Naive B cell (primary cell): ENCODE measurements at places on chromosomes 6 and 20.

DNA sequence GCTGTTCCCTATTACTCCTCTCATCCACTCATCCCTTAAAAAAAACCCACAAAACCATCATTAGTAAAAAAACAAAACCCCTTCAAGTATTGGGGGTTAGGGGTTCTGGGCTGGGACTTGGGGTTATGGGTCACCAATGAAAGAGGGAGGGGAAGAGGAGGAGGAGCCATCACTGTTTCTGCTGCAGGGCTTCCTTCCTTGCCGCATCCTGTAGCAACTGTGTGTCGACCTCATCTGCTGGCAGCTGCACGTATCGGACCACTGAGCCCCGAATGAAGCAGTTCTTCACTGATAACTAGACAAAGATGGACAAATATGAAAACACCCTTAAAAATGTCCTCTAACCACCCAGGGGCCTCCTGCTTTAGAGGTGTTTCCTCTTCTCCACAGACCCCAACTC, 2.0 kb upstream of the VARS1 start:
- peaks cover 24% of the 10 kb centered on the region for H3K4me1 ChIP-seq
- H3K27me3 ChIP-seq = no peaks in the 10 kb centered on the region
- peak; percentile 50 for DNase-seq
- no peaks in the 10 kb centered on the region for H3K36me3 ChIP-seq

DNA sequence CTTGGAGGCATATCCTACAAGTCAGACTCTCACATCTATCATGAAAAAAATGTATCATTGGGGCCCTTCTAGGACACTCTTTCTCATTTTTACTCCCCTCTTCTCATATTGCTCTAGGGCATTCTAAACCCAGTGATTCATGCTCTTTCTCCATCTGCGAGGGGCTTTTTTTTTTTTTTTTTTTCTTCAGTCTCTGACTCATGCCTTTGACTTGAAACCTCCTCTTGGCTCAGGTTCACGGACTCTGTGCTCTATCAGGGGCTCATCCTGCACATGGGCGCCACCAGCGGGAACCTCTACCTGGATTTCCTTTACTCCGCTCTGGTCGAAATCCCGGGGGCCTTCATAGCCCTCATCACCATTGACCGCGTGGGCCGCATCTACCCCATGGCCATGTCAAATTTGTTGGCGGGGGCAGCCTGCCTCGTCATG, 17.8 kb downstream of the SLC22A1 start:
- H3K4me3 ChIP-seq = no peak overlapping the region
- peaks cover 10% of the 10 kb centered on the region for H3K27me3 ChIP-seq
- no peak for DNase-seq
- peaks cover 4% of the 10 kb centered on the region for H3K4me1 ChIP-seq
- no peak overlapping the region for H3K27ac ChIP-seq
- no peaks in the 10 kb centered on the region for H3K36me3 ChIP-seq

DNA sequence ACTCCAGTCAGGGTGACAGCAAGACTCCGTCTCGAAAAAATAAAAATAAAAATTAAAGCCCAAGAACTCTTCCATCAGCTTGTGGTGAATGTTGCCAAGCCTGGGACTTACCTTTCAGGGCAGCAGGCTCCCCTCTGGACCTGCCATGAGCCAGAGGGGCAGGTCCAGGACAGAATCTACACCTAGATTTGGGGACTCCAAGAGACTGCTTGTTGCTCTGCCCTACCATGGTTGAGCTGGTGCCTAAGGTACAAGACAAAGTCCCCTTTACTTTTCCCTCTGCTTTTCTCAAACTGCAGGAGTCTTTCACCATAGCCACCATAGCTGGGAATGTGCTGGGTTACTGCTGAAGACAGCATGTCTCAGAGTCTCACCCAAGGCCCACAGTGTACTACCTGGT, 9.2 kb downstream of the C6orf15 start:
- no peak overlapping the region for H3K27ac ChIP-seq
- no peak for DNase-seq

DNA sequence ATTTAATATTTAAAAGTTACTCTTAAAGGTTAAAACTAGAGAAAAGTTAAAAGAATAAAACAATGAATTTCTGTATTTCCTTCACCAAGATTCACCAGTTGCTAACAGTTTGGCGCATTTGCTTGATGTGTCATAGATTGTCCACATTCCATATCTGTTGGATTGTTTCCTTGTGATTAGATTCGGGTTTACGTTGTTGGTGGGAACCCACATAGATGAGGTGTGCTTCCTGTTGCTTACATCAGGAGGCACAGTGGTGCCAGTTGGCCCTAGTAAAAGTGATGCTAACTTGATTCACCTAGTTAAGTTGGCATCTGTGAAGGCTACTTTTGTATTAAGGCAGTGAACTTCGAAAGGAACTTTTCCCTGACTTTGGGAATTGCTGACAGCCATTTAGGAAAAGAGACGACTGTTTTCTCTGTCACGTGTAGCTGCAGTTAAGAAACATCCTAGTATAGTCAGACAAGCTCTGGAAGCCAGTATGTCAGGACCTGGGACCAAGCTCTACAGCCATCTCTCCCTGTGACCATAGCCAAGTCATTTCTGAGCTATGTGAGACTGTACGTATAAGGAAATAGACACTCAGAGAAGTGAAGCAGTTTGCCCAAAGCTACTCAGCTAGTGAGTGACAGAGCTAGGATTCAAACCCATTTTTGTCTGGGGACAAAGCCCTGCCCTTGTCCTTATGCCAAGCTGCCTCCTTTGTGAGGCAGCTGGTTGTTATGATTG, 49.0 kb downstream of the PPARD start:
- H3K36me3 ChIP-seq = no peaks in the 10 kb centered on the region
- no peaks in the 10 kb centered on the region for H3K27me3 ChIP-seq
- H3K27ac ChIP-seq = no peak overlapping the region
- no peak for DNase-seq

DNA sequence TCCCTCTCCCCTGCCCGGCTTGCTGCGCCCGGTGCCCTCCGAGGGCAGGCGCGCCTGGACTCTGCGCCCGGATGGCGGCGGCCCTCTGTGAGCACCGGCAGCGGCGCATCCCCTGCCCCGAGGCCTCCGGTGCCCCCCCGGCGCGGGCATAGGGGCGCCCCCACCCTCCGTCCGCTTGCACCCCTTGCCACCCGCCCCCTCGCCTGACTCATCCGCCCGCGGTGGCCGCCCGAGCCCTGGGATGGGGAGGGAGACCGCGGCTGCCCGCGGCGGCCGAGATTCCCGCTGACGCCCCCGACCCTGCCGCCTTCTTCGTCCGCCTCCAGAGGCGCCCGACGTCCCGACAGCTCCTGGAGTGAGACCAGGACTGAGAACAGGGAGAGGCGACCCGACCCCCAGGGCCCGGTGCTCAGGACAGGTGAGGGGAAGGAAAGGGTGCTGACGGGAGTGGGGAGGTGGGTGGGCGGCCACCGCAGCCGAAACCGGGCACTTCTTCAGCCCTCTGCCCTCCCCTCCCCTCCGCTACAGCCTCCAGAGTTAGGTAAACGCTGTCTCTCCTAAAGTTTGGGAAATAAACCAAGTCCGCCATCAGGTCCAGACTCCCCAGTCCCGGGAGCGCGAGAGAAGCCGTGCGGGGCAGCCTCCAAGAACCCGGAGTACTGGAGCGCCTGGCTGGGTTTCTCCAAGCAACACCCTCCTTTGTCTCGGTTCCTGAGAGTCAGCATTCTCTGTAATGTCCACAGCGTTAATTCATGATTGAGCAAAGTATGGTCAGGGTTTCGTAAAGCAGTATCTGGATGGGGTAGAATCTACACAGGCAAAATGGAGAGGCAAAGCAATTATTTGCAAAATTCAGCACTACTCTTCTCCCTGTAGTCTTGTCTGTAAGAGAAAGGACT, 539 bp downstream of the TMEM200A start:
- peaks cover 54% of the 10 kb centered on the region for H3K27me3 ChIP-seq
- peak overlapping the region; percentile 73 for H3K4me3 ChIP-seq
- no peak overlapping the region for H3K27ac ChIP-seq
- H3K4me1 ChIP-seq = peaks cover 14% of the 10 kb centered on the region

DNA sequence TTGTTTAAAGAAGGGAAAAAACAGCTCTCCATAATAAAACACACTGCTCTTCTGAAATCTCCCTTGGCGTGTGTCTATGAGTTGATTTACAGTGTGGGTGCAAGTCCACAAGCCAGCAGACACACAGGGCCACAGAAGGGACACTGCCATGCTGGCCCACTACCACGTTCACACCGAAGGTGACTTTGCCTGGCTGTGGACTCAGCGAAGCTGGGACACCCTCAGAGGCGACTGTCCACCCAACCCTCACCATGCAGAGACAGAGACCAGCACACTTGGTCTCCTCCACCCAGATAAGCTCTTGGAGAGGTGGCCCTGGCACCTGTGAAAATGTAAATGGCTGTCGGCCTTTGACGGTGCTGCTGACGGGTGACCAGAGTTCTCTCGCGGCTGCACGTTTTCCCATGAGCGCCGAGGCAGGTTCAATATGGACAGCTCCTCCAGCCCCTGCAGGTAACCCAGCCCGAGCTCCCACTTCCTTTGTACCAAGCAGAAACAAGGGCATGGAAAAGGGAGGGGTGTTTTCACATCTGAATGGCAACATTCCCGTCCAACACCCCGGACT, 78.0 kb downstream of the YTHDF1 start:
- peaks cover 8% of the 10 kb centered on the region for H3K27me3 ChIP-seq
- no peak for DNase-seq
- H3K27ac ChIP-seq = no peak overlapping the region
- no peaks in the 10 kb centered on the region for H3K36me3 ChIP-seq
- H3K4me3 ChIP-seq = no peak overlapping the region
- H3K4me1 ChIP-seq = no peaks in the 10 kb centered on the region

DNA sequence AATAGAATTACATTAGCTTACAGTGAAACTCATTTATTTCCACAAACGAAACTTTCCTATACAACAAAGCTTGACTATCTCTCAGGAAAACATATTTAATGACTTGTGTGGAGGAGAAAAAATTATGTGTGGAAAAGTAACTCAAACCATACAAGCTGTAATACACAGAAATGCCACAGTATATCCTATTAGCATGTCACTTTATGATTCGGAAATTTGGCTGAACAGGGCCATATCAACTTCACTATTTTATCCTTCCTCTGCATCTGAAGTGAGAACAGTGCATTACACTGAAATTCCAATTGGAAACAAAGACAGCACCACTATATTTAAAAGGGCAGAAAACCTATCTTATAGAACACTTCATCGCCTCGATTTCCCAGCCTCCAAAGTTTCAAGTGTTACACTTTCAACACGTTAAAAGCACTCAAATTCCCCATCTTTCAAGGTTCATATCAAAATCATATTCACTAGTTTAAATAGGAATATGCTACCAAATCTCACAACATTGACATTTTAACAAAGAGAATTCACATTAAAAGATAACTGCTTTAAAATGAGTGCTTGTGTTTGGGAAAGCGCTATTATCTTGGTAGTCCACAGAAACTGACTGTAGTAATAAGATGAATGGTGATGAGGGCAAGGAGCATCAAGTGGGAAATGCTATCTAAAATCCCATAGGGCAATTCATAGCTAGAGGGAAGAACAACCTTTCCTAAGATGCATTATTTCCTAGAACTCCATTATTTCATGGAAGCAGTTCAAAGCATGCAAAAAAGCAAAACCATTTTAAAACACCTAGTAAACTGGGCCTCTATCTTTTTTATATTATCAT, 1.8 kb downstream of the REV3L start:
- DNase-seq = no peak
- no peaks in the 10 kb centered on the region for H3K36me3 ChIP-seq
- no peaks in the 10 kb centered on the region for H3K27me3 ChIP-seq
- H3K4me1 ChIP-seq = peaks cover 34% of the 10 kb centered on the region

GRCh38 chr20:20492521-20493332, 124.8 kb downstream of the INSM1 start:
- H3K27ac ChIP-seq = no peak overlapping the region
- H3K36me3 ChIP-seq = peaks cover 45% of the 10 kb centered on the region
- H3K27me3 ChIP-seq = no peaks in the 10 kb centered on the region
- no peak for DNase-seq
- H3K4me3 ChIP-seq = no peak overlapping the region

GRCh38 chr6:46763466-46763865, 16.7 kb downstream of the ANKRD66 start:
- no peak overlapping the region for H3K27ac ChIP-seq
- H3K36me3 ChIP-seq = no peaks in the 10 kb centered on the region
- H3K4me3 ChIP-seq = no peak overlapping the region
- no peak for DNase-seq
- no peaks in the 10 kb centered on the region for H3K4me1 ChIP-seq
- peaks cover 12% of the 10 kb centered on the region for H3K27me3 ChIP-seq

- no peaks in the 10 kb centered on the region for H3K4me1 ChIP-seq
- no peak overlapping the region for H3K27ac ChIP-seq
- H3K4me3 ChIP-seq = no peak overlapping the region
- no peaks in the 10 kb centered on the region for H3K36me3 ChIP-seq
- DNase-seq = no peak
Observed at GRCh38 chr6:96861588-96861987, 24.3 kb upstream of the GPR63 start.

GRCh38 chr6:158619922-158620801, 24.4 kb downstream of the DYNLT1 start:
- H3K4me3 ChIP-seq = no peak overlapping the region
- DNase-seq = no peak
- no peak overlapping the region for H3K27ac ChIP-seq
- peaks cover 31% of the 10 kb centered on the region for H3K36me3 ChIP-seq

DNA sequence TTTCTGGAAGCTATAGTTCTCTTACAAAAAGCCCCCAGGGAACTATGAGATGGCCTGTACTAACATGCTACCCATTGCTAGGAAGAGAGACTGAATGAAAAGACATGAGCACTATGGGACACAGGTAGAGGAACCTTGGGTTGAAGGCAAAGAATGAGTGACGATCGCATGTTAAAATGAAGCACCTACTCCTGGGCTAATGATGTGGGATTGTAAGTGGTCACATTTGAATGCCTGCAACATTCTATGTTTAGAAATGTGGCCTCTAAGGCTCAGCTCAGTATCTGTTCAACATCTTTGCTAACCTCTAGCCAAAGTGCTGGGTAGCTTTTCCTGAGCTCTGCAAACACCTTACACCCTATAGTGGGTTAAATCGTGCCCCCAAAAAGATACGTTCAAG, 5.2 kb upstream of the ZC3H12D start:
- no peaks in the 10 kb centered on the region for H3K27me3 ChIP-seq
- DNase-seq = no peak
- H3K27ac ChIP-seq = peak overlapping the region; percentile 86
- peaks cover 85% of the 10 kb centered on the region for H3K4me1 ChIP-seq

DNA sequence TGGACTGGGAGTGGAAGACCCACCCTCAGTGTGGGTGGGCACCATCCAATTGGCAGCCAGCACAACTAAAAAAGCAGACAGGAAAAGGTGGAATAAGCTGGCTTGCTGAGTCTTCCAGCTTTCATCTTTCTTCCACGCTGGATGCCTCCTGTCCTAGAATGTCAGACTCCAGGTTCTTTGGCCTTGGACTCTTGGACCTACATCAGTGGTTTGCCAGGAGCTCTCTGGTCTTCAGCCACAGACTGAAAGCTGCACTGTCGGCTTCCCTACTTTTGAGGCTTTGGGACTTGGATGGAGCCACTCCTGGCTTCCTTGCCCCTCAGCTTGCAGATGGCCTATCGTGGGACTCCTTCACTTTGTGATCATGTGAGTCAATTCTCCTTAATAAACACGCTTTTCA, 59.8 kb downstream of the SOX4 start:
- no peaks in the 10 kb centered on the region for H3K27me3 ChIP-seq
- peaks cover 7% of the 10 kb centered on the region for H3K4me1 ChIP-seq
- no peak for DNase-seq
